ENCODE measurements at places on chromosomes 3 and 15.
A peak's percentile ranks its signal among the peaks of the same experiment; 100 is the strongest.

- no peak for DNase-seq
These were observed 45.2 kb upstream of the ABI3BP start for GRCh38 chr3:101038393-101038792.

DNA sequence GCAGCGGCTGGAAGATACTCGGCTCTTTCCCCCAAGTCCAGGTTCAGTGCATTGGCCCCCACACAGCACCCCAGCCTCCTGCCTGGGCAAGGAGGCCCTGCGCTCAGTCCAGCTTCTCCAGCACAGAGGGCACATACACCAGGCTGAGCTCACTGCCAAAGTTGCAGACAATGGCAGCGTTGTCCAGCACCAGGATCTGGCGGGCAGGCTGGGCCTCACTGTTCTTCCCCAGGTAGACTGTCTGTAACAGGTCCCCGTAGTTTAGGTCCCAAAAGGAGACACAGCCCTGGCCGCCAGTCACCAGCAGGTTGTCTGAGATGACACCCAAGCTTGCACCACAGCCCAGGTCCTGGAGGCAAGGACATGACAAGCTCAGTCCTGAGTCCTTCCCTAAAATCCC is 32.9 kb downstream of the PTPN23 start:
- DNase-seq: no peak

GRCh38 chr15:52233405-52233804 is 42.2 kb upstream of the GNB5 start:
- no peak for DNase-seq

DNA sequence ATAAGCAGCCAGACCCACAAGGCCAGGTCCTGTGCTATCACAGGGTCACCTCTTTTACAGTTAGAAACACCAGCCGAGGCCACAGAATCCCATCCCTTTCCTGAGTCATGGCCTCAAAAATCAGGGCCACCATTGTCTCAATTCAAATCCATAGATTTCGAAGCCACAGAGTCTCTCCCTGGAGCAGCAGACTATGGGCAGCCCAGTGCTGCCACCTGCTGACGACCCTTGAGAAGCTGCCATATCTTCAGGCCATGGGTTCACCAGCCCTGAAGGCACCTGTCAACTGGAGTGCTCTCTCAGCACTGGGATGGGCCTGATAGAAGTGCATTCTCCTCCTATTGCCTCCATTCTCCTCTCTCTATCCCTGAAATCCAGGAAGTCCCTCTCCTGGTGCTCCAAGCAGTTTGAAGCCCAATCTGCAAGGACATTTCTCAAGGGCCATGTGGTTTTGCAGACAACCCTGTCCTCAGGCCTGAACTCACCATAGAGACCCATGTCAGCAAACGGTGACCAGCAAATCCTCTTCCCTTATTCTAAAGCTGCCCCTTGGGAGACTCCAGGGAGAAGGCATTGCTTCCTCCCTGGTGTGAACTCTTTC is 39.6 kb downstream of the TGM4 start:
- DNase-seq: peak; percentile 83

DNA sequence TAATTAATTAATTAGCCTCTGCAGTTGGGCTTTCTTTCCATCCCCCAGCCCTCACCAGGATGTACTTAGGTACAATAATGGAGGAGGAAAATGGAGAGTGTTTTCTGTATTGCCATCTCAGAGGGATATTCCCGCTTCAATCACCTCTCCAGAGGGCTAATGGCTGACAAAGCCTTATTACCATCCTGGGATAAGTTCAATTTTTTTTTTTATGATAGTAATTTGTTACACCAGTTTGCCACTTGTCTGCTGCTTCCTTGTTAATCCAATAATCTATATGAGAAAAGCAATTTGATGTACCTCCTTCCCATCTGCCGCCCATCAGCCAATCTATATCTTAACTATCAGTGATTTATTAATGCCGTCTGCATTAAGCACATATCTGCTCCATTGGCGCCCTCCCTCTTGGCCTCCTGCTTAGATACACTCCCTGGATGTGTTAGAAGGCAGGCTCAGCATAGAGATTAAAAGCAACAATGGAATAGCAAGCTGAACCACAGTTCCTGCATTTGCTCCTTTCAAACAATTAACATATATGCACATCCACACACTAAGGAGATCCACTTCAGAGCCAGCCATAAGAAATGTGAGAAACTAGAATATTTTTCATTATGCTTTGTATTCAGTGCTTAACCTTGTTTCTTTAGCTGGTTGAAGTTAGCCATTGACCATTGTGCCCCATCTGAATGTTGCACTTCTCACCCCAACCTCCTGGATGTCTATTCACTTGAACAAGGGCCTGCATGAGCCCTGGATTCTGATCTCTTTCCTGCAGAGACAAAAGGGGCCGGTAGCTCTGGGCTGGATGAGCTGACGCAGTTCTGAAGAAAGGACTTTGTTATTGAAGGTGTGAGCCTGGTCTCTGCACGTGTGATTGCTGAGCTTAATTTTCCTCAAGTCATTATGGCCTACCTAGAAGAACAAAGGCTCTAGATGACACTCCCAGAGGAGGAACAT is 237.3 kb upstream of the GAP43 start:
- DNase-seq: no peak

DNA sequence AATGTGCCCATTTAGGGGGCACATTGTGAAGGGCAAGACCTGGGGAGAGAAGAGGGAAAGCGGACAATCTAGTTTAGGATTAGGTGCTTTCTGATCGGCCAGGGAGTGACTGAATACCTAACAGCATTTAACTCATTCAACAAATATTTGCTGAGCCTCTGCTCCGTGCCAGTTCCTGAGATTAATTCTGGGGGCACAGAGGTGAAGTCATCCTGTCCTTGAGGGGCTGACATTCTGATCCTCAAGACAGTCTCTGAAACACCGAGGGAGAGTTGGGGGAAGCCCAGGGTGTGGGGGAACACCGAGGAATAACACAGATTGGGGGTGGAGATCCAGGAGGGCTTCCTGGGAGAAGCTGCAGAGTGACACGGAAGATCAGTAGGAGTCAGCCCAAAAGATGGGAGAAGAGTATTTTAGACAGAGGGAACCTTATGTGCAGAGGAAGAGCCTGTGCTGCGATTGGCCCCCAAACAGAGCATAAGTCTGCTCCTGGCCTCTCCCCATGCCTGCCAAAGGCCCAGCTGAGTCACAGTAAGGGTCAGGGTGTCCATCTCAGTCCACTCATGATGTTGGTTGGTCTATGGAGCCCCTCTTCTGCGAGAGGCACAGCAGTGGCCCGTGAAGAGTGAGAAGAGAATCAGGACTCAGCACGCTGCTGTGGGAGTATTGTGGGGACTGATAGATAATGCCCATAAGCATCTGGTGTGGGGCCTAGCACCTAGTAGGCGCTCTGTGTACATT is 60.2 kb downstream of the AMOTL2 start:
- DNase-seq: no peak

DNA sequence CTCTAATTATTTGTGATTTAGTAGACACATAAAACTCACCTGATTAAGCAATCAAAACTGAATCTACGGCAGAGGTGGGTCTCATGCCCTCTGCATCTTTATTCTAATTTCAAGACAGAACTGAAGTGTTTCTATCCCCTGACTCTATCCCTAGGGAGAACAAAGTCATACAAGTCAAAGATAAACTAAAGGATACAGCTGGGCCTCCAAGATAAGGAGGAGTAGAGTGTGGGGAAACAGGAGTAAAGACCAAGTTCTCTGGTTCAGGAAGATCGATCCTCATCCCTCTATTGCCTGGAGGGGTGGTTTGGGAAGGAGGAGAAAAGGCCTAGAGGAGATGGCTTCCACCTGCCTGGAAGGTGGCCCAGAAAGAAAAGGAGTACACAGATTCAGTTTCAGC is 58.7 kb upstream of the BBX start:
- DNase-seq: no peak

DNA sequence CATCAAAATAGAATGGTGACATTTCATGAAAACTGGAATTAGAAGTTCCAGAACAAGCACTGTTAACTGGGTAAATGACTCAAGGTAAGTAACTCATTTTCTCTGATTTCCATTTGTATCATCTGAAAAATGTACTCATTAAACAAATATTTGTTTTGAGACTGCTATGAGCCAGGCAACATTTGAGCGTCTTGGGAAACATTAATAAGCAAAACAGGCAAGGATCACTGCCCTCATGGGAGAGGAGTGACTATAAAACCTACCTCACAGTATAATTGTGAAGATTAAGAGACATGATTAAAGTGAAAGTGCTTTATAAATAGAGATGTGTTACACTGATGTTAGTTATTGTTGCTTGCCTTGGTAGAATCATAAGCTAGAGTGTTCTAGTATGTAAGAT is 711.8 kb upstream of the UBE2E2 start:
- no peak for DNase-seq

DNA sequence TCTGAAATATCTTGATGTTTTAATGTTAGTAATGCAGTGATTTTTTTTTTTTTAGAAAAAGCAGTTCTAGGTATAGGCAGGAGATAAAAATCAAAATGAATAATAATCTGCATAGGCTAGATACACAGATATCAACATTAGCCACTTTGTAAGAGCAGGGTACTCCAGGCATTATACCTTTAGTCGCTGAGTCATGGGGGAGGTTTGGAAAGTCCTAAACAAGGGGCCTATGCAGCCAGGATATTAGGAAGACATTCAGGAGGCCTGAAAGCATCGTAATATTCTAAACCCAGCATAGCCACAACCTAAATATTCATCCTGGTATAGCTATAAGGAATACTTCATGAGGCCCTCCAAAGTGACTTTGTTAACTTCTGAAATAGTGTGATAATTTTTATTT is 258.1 kb upstream of the NECTIN3 start:
- DNase-seq: no peak

GRCh38 chr3:23376516-23377248 is 173.6 kb downstream of the UBE2E2 start:
- no peak for DNase-seq

- peak; percentile 58 for DNase-seq
These were observed 666 bp downstream of the SNX33 start for GRCh38 chr15:75648156-75649000.

DNA sequence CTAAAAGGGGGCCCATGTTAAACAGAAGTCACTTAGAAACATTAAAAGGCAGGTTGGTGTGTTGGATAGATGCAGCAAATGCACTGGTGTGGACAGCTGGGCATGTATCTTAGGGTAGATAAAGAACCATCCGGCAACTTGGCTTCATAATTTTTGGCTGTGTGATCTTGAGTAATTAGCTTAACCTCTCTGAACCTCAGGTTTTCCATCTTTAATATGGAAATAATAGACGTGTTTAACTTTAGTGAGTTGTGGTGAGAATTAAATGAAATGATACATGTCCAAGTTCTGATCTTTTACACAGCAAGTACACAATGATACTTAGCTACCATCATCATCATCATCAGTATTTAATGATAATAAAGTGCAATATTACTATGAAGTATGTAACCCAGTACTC is 330.4 kb downstream of the FOXP1 start:
- DNase-seq: no peak

DNA sequence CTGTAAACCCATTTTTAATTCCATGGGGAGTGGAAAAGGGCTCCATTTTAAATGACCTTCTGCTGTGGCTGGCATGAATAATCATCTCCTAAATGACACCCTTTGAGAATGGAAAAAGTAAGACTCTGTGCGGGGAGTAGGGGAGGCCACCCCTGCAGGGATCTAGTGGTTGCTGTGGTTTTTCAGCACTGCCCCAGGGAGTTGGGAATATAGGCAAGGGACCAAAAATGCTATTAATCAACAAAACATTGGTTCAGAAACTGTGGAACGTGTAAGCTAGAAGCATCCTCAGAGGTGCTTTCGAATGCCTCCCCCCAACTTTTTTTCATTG is 30.1 kb upstream of the ADAMTS7 start:
- DNase-seq: no peak

DNA sequence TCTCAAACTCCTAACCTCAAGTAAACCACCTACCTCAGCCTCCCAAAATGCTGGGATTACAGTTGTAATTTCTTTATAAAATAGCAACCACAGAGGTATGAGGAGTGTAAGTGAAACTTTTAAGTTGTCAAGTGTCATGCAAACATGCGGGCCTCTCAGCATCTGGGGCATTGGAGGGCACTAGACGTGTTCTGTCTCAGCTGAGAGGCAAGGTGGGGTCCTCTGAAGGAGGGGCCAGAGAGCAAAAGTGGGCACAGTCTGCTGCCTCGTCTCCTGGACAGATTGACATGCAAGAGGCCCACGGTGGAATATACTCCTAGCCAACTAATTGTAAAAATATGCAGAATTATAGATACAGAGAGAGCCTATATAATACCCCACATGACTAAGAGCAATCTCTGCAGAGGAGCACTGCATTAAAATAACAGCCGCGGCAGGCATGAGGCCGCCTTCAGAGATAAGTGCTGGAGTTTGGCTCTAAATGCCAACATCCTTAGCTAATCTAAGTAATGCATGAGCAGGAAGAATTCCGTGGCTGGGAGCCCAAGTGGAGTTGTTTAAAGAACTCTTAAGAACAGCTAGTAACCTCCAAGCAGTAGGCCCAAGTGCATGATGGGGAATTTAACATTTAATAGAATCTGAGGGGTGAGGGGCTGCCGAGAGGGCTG is 87.8 kb upstream of the RNU6-1 start:
- peak; percentile 77 for DNase-seq

GRCh38 chr3:59526999-59527398 is 477.2 kb upstream of the CFAP20DC start:
- no peak for DNase-seq

DNA sequence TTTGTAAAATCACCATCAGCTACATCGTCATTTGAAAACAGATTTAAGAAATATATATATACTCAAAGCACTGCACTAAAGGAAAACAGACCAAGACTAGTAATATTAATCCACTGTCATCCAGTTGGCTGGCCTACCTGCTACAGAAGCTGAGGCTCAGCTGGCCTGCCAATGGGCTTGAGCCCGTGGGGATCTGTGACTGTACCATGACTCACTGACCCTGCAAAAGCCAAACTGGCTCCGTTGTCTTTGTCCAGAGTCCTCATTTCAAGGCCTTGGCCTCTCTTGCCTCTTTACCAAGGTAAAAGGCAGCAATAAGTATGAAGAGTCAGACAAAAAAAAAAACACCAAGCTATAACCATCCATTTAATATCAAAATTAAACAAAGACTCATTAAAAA is 463.5 kb upstream of the RASGRP1 start:
- peak; percentile 50 for DNase-seq

GRCh38 chr15:92466834-92467233 is 73.2 kb downstream of the ST8SIA2 start:
- DNase-seq: no peak

GRCh38 chr3:111616417-111617105 is 21.4 kb upstream of the ZBED2 start:
- DNase-seq: no peak
